ENCODE measurements at places on chromosomes 16 and 17.
A peak's percentile ranks its signal among the peaks of the same experiment; 100 is the strongest.

- no peaks in the 10 kb centered on the region for H3K36me3 ChIP-seq
- no peak overlapping the region for H3K4me3 ChIP-seq
- no peak for DNase-seq
- peak overlapping the region; percentile 51 for H3K27ac ChIP-seq
Measured at GRCh38 chr17:21397341-21398190, 21.4 kb downstream of the KCNJ12 start.

DNA sequence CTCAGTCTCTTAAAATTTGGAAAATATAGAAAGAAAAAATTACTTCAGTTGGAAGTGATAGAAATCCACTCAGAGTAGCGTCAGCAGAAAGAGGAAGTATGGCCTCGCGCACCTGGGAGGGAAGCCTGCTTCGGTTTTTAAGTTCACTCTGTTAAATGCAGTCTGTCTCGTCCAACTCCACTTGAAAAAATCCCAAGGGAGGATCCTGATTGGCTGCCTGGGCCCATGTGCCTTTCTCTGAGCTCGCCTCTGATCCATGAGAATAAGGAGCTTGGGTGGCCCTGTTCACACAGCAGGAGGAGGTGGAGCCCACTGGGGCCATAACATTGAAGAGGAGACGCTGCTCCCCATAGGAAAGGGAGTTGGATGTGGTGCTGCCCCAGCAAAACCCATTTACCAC, 40.7 kb downstream of the DNAJA2 start:
- H3K27ac ChIP-seq: no peak overlapping the region
- H3K36me3 ChIP-seq: peaks cover 10% of the 10 kb centered on the region
- no peaks in the 10 kb centered on the region for H3K4me1 ChIP-seq
- peaks cover 13% of the 10 kb centered on the region for H3K27me3 ChIP-seq
- no peak for DNase-seq

DNA sequence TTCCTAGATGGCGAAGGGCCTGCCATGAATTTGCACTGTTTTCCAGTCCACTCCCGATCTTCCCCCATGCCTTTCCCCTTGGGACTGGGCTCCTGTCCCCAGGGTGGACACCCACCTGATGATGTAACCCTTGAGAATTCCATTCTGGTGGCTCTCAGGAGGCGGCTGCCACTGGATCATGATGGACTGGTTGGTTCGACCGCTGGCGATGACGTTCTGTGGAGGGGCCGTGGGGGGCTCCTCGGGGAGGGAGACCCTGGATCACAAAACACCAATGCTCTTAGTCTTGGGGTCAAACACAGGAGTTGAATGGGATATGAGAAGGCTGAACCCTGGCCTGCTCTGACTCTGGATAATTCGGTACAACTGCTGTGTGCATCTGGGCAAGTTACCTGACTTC, 107.2 kb upstream of the CDC42EP4 start:
- peaks cover 64% of the 10 kb centered on the region for H3K36me3 ChIP-seq
- H3K27ac ChIP-seq: no peak overlapping the region
- H3K4me3 ChIP-seq: no peak overlapping the region
- peaks cover 21% of the 10 kb centered on the region for H3K27me3 ChIP-seq
- H3K4me1 ChIP-seq: peaks cover 13% of the 10 kb centered on the region
- DNase-seq: no peak

GRCh38 chr17:49842371-49842770, 5.5 kb downstream of the TAC4 start:
- no peak overlapping the region for H3K4me3 ChIP-seq
- peaks cover 14% of the 10 kb centered on the region for H3K36me3 ChIP-seq
- no peak overlapping the region for H3K27ac ChIP-seq
- peaks cover 6% of the 10 kb centered on the region for H3K27me3 ChIP-seq

- H3K4me3 ChIP-seq: no peak overlapping the region
- H3K27ac ChIP-seq: no peak overlapping the region
- peaks cover 5% of the 10 kb centered on the region for H3K27me3 ChIP-seq
- no peak for DNase-seq
Measured at GRCh38 chr17:8762012-8762411, 3.7 kb upstream of the SPDYE4 start.

DNA sequence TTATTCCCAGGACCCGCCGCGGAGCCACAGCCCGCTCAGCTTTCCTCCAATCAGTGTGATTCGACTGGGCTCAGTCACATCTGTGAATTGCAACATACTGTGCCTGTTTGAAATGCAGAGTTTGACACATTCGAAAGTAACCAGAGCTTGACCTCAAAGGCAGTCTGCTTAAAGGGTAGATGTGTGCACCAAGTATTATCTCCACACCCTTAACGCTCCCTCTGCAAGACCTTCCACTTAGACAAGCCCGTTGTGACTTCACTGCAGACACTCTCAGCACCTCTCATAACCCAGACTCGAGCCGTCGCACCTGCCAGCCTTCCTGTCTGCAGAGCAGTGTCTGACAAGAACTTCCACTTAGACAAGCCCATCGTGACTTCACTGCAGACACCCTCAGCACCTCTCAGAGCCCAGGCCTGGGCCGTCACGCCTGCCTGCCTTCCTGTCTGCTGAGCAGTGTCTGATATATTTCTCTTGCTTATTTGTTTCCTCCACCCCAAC, 3.7 kb downstream of the KLHDC4 start:
- peaks cover 27% of the 10 kb centered on the region for H3K36me3 ChIP-seq
- H3K4me3 ChIP-seq: no peak overlapping the region
- no peak for DNase-seq
- peaks cover 21% of the 10 kb centered on the region for H3K4me1 ChIP-seq
- H3K27me3 ChIP-seq: peaks cover 5% of the 10 kb centered on the region

- H3K36me3 ChIP-seq: no peaks in the 10 kb centered on the region
- peaks cover 28% of the 10 kb centered on the region for H3K27me3 ChIP-seq
- H3K27ac ChIP-seq: peak overlapping the region; percentile 78
- DNase-seq: no peak
Measured at GRCh38 chr16:1299012-1299867, 10.2 kb upstream of the UBE2I start.

GRCh38 chr17:60802377-60802776, 124.7 kb downstream of the BCAS3 start:
- H3K27me3 ChIP-seq: peaks cover 4% of the 10 kb centered on the region
- H3K36me3 ChIP-seq: no peaks in the 10 kb centered on the region
- DNase-seq: no peak
- no peak overlapping the region for H3K27ac ChIP-seq
- H3K4me1 ChIP-seq: no peaks in the 10 kb centered on the region

DNA sequence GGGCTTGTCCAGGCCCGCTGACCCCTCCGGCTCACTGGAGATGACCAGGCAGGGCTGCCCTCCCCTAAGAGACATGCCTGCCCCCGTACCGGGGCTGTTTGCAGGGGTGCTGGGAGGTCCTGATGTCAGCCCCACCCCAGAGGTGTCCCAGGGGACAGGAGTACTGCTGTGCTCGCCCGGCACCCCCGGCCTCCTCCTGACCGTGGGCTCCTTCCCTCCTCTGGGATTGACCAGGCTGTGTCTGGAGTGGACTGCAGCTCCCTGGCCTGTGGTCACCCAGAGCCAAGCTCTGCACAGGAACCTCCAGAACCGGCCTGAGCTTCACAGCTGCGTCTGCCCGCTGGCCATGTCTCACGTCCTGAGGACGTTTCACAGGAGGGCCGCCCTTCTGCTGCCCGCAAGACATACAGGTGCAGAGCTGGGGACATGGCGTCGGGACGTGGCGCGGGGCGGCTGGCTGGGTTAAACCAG, 53.2 kb downstream of the LMF1 start:
- peaks cover 25% of the 10 kb centered on the region for H3K36me3 ChIP-seq
- H3K27ac ChIP-seq: no peak overlapping the region
- H3K4me1 ChIP-seq: peaks cover 36% of the 10 kb centered on the region
- no peak for DNase-seq
- H3K4me3 ChIP-seq: no peak overlapping the region

GRCh38 chr17:9467518-9467917, 108.1 kb downstream of the STX8 start:
- no peaks in the 10 kb centered on the region for H3K27me3 ChIP-seq
- H3K4me1 ChIP-seq: peaks cover 16% of the 10 kb centered on the region
- H3K4me3 ChIP-seq: no peak overlapping the region
- H3K36me3 ChIP-seq: peaks cover 7% of the 10 kb centered on the region
- DNase-seq: no peak
- no peak overlapping the region for H3K27ac ChIP-seq

DNA sequence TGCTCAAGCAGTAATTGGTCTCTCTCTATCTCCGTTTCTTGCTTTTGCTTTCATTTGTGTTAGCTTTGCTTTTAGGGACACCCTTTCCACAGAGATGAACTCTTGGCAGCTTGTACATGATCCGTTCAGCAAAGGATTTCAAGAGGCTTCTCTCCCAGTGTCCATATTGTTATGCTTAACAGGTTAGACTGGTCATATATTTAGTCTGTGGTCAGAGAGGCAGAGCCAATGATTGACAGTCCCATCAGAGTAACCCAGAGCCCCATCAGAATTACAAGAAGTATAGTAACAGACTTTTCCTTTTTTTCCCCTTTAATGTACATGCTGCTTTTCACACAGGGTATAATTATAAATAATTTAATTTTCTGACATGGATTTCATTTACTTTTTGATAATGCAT, 34.4 kb downstream of the GDPD1 start:
- no peak overlapping the region for H3K27ac ChIP-seq
- H3K36me3 ChIP-seq: peaks cover 11% of the 10 kb centered on the region
- no peak for DNase-seq
- no peaks in the 10 kb centered on the region for H3K4me1 ChIP-seq
- H3K27me3 ChIP-seq: peaks cover 5% of the 10 kb centered on the region

- no peak for DNase-seq
- H3K4me3 ChIP-seq: no peak overlapping the region
- no peaks in the 10 kb centered on the region for H3K27me3 ChIP-seq
- no peaks in the 10 kb centered on the region for H3K36me3 ChIP-seq
- H3K4me1 ChIP-seq: no peaks in the 10 kb centered on the region
Measured at GRCh38 chr16:21026846-21027245, 123.8 kb downstream of the DNAH3 start.

- H3K27me3 ChIP-seq: peaks cover 3% of the 10 kb centered on the region
- peaks cover 12% of the 10 kb centered on the region for H3K4me1 ChIP-seq
- no peak overlapping the region for H3K4me3 ChIP-seq
- no peak for DNase-seq
- H3K36me3 ChIP-seq: peaks cover 24% of the 10 kb centered on the region
Measured at GRCh38 chr16:31710134-31710533, 163.5 kb upstream of the ZNF267 start.

DNA sequence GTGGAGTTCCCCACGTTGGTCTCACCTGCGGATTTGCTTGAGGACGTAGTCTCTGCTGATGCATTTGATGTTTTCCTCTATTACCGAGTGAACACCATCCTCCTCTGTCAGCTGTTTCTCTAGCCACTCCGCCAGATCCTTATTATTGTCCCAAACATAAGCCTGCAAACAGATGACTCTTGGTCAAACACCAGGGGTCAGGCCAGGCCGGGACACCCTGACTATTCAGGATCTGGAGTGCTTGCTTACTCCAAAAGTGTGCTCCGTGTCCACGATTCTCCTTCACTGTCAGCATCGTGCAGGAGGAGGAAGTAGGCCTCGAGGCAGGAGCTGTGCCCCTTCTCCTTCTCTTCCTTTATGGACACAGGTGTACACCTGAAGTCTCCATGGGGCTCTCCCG, 140.2 kb downstream of the AATF start:
- H3K4me1 ChIP-seq: peaks cover 76% of the 10 kb centered on the region
- no peak for DNase-seq
- no peaks in the 10 kb centered on the region for H3K27me3 ChIP-seq
- H3K4me3 ChIP-seq: no peak overlapping the region
- H3K27ac ChIP-seq: peak overlapping the region; percentile 94

DNA sequence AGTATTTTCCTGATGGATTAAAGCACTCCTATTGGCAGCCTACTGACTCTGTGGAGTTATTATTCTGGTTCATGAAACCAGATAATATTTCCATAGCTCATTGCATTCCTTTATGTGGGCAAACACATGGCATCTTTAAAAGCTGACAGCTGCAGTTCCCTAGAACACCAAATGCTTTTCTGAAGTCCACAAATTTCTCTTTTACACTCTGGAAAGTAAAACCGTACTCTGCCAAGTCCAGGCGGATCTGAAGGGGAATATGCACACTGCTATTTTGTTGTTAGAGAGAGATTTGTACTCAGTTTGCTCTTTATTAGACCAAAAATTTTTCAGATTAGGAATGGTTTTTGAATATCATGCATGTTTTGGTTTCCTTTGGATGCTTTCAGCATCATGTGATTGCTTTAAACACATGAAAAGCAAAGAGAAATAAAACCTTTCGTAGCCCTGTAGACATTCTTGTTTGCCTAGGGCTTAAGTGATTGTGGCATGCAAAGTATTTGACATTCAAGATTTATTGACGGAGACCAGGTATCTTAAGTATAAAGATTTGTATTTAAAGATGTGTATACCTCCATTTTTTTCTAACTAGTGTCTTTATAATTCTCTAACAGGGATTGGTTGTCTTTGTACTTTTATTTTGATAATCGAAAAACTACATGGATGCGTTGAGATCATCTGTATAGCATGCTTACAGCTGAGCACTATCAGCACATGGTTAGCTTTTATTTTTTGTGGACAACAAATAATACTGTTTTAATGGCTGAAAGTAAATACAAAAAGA, 19.5 kb downstream of the SEC14L1 start:
- no peak overlapping the region for H3K4me3 ChIP-seq
- H3K36me3 ChIP-seq: peaks cover 17% of the 10 kb centered on the region
- peaks cover 67% of the 10 kb centered on the region for H3K4me1 ChIP-seq
- H3K27me3 ChIP-seq: peaks cover 7% of the 10 kb centered on the region
- H3K27ac ChIP-seq: no peak overlapping the region

DNA sequence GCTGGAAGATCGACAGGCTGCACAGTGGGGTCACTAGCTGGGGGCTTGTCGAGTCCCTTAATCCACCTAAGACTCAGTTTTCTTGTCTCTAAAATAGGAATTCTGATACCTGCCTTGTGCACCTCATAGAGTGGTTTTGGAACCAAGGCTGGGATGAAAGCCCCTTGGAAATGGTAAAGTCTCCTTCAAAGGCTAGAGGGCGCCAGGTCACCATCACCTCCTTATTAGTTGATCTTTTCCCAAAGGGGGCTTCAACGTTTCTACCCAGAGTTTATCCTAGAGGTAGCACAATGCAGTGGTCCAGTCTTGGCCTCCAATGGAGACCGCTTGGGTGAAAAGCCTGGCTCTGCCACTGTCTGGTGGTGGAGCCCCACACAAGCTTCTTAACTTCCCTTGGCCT, 158.2 kb downstream of the AIPL1 start:
- peaks cover 31% of the 10 kb centered on the region for H3K27me3 ChIP-seq
- DNase-seq: no peak
- H3K36me3 ChIP-seq: no peaks in the 10 kb centered on the region

DNA sequence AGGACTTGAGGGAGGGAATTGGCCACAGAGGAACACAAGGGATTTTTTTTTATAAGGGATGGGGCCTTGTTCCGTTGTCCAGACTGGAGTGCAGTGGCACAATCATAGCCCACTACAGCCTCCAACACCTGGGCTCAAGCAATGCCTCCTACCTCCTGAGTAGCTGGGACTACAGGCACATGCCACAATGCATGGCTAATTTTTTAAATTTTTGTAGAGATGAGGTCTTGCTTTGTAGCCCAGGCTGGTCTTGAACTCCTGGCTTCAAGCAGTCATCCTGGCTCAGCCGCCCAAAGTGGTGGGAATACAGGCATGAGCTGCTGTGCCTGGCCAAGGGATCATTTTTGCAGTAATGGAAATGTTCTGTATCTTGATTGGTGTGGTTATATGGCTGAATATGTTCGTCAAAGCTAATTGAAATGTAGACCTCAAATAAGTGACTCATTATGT, 56.9 kb downstream of the VMP1 start:
- H3K27me3 ChIP-seq: no peaks in the 10 kb centered on the region
- peaks cover 48% of the 10 kb centered on the region for H3K36me3 ChIP-seq
- peaks cover 12% of the 10 kb centered on the region for H3K4me1 ChIP-seq
- DNase-seq: no peak
- no peak overlapping the region for H3K4me3 ChIP-seq

Measured in nephron progenitor cell (in vitro differentiated cells).